ENCODE measurements at places on chromosomes 12 and 14.

GRCh38 chr12:12716151-12716792 lies 896 bp upstream of the CDKN1B start:
- DNase-seq = no peak

DNA sequence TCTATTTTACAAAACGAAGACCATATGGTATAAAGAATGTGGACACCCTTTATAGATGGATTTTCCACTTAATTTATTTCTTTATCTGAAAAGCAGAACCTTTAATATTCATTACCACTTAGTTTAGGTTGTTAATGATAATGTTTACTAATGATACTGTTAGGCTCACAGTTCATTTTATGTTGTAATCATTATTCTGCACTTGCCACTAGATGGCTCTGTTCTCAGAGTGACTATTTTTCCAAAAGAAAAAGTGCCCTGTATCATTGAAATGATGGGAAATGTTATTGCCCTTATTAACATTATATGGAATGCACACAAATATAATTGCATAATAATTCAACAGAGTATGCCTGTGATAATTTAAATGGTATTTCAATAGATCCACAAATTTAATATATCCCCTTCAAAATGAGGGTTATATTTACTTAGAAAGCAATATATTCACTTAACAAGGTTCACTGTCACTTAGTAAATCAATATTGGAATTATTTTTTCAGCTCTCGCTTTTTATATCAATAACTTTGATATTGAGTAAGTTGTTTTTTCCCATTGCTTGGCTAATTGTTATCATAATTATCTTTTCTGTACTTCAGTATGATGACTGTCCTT lies 95.7 kb downstream of the PDE3A start:
- DNase-seq = no peak

DNA sequence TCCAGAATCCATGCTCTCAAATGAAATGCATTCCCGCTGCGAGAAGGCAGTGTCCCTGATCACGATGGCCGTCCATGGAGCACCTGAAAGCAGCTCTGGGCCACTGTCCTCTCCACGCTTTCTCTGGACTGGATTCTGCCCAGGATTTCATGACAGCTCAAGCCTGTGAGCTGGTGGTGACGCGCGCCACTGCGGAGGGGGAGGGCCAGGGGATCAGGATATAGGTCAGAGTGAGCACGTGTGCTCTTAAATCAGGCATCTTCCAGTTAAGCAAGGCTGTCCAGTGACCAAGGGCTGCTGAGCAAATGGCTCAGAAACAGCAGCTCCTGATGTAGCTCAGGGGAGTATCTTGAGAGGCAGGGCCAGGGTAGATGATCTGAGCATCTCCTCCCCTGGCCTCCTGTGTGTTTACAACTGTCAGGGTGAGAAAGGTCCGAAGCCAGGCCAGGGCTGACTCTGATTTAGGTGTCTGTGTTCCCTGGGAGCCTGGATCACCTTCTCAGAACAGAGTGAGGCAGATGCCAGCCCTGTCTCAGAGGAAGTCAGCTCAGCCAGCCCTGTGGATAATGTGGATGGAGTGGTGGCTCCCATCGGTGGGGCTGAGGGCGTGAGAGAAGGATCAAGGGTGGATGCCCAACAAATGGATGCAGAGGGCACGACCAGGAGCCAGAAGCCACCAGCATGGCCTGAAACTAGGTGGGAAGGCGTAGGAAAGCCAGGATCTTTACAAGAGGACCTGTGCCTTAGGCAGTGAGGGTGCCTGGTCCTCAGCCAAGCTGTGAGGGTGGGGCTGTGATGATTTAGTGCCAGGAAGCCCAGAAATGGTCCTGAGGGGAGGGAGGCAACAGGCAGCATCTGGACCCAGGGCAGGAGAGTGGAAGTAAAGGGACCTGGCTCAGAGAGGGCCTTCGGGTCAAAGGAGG lies 55.3 kb downstream of the ELK3 start:
- DNase-seq = no peak

GRCh38 chr12:89451841-89452251 lies 72.8 kb downstream of the GALNT4 start:
- no peak for DNase-seq

Measured in activated CD4-positive, alpha-beta T cell treated with anti-CD3 and anti-CD28 coated beads, Interleukin-10, Interleukin-2, amounts not matched to agents 100 ng/mL and 50 ng/mL, durations not matched to agents 16 hours and 8 hours (primary cell).